ENCODE measurements at places on chromosomes 4 and X.

DNA sequence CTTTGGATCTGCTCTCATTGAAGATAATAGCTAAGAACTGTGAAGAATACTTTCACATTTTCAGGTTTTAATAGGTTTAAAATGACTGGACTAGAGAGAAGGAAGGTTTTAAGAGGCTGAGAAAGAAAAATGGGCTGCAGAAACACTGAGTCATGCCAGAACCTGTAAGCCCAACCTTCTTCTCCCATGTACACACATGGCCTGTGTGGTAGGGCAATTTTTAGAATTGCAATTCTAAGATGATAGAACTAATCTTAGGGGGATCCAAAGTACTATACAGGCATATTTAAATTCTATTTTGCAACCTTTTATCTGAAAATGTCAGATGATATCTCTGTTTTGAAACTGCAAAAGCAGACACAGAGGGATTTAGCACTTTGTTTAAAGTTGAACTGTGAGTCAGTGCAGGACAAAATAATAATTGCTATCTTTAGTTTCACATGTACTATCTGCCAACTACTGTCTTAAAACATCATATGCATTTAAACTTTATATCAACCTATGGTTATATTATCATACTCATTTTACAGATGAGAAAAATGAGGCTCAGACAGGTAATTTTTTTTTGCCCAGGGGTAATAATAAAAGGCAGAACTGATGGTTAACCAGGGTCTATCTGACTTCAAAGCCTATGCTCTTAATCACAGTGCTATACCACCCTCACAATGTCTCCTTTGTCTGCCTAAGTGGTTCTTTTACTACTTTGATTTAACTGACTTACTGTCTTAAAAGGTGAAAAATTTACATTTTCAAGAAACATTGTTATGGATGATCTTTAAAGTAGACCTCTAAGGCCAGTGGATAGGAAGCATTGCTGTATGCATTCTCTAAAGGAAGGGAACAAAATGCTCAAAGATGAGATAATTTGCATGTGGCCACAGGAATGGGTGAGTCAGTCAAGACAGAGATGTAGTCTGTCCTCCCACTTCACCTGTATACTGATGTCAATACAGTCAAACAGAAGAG, 4.3 kb downstream of the TMPRSS11E start:
- DNase-seq, result peak; percentile 10

GRCh38 chr4:52574036-52574435, 85.1 kb downstream of the USP46 start:
- DNase-seq, result no peak

- no peak for DNase-seq
Observed at GRCh38 chr4:110164251-110164650, 34.2 kb downstream of the ELOVL6 start.

DNA sequence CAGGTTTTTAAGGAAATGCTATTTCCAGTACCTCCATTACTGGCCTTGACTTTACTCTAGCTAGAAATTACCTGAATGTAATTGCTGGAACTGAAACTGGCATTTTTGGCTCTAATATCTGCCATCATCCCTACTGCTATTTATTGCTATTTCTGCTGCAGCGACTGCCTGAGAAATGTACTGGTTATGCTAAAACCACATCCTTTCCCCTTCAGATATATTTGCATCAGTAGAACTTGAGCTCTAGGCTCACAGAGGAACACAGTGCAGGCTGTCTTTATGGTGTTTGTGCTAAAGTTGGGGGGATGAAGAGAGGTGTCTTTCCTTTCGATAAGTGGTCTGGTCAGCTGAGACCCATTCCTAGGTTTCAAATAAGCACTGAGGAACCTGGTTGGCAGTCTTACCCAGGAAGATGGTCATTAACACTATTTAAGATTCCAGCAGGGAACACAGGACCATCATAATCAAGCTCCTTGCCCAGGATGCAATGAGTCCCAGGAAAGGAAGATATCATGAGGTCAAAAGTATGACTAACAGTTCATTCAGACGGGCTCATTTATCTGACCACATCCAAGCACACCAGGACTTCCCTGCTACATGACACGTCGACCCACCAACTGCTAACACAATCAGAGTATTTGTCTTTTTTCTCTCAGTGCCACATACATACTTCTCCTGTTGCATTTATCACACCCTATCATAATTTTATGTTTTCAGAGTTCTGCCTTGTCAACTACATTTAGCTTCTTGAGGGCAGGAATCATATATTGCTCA, 137.4 kb downstream of the GABRA3 start:
- DNase-seq, result no peak

DNA sequence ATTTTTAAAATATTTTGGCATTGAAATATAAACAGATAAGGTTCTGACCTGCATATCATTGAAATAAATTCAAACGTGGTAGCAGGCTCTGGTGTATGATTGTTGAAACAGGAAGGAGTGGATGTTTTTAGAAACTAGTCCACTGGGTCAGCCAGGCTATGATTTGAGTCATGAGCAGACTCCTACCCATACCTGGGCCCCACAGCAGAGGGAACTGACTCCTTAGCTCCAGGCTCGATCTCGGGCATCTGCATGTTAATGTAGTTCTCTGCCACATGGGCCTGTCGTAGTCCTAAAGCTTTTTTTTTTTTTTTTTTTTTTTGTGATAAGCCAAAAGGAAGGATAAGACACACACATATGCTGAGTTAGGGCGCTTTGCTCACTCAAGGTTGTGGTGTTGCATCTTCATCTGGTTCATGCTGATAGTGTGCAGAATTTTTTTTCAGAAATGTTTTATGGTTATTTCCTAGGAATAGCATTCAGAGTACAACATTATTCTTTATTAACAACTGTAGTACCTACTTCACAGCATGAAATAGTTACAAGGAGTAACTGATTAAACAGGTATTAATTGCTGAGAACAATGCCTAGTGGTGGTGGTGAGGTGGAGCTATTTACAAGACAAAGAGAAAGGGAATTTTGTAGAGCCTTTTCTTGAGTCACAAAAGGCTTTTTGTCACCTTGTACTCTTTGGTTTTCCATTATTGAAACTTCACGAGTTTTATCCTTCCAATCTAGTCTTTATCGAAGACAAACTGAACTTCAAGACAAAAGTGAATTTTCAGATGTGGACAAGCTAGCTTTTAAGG, 27.3 kb downstream of the OFD1 start:
- DNase-seq, result peak; percentile 10

DNA sequence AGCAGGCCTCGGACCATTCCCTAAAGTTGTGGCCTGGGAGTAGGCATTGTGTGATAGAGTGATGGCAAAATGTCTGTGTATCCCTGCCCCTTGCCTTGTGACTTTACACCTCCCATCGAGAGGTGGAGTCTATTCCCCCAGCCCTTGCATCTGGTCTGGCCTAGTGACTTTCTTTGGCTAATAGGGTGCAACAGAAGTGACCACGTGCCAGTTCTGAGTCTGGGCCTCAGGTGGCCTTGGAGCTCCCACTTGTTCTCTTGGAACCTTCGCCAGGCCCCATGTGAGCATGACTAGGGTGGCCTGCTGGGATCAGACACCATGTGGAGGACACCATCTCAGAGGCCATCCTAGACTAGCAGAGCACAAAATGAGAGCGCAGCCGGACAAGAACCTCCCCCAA, 3.9 kb upstream of the RNF4 start:
- DNase-seq, result no peak

GRCh38 chr4:55411621-55412020, 15.9 kb downstream of the TMEM165 start:
- DNase-seq, result no peak

DNA sequence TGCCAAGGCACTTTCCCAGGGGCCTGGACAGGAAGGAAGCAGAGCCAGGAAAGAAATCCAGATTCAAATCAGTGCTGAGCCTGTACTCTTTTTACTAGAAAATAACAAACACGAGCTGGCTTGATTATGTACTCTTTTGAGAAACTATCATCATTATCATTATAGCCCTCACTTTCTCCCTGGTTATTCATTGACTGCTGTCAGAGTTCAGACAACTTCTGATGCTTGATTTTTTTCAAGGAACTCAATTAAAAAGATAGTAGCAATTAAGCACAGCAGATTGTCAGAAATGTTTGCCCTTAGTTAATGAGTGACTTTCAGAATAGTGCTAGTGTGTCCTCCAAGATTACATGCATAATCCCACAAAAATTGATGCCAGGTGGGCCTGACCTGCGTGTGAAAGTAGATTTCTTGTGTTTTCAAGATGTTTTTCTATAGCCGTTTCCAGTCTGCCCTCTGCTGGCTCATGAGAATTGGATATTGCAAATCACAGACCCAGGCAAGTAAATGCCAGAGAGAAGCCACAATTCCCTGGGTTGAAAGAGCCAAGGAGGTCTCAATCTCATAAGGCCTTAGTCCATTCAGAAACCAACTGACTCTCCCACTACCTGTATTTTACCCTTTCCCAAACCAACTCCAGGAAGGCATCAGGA, 14.3 kb upstream of the PNPLA4 start:
- peak; percentile 17 for DNase-seq

- no peak for DNase-seq
Observed at GRCh38 chr4:13618212-13618806, 9.2 kb downstream of the BOD1L1 start.

DNA sequence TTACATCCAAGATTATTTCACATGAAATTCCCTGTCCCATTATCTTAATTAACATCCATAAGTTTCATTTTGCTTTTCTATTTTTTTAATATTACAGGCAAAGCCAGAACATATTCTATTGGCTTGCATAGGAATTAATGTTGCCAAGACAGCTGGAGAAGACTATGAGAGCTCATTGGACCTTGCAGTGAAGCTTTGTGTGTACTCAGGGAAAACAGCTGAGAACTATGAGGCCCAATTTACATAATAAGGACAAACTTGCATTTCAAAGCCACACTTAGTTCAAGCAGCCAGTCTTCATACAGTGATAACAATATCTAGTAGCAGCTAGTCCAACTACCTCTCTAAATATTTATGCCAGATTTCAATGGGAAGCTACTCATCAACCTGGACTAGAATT, 134.4 kb downstream of the DDX53 start:
- no peak for DNase-seq
